Upper lobe of right lung (tissue), 1 donor: ENCODE measurements at places on chromosomes 16 and 17. TPM values are rescaled to one million over a fixed set of nuclear protein-coding genes. Genes with fewer than 3 reads are reported as not detected.

Gene KRTAP4-3
- not detected for total RNA-seq

Gene LRRC37A
- total RNA-seq, result 1.9 TPM

Gene GRIN2A
- 0.09 TPM for total RNA-seq

Gene IRF8
- total RNA-seq, result 43.1 TPM

Gene TNP2
- total RNA-seq, result not detected

Gene TNRC6A
- 46.5 TPM for total RNA-seq
